H7 (cell line): ENCODE measurements at places on chromosomes 11 and 22.

GRCh38 chr11:120517801-120518291 lies 6.3 kb downstream of the GRIK4 start:
- peak; percentile 53 for DNase-seq

DNA sequence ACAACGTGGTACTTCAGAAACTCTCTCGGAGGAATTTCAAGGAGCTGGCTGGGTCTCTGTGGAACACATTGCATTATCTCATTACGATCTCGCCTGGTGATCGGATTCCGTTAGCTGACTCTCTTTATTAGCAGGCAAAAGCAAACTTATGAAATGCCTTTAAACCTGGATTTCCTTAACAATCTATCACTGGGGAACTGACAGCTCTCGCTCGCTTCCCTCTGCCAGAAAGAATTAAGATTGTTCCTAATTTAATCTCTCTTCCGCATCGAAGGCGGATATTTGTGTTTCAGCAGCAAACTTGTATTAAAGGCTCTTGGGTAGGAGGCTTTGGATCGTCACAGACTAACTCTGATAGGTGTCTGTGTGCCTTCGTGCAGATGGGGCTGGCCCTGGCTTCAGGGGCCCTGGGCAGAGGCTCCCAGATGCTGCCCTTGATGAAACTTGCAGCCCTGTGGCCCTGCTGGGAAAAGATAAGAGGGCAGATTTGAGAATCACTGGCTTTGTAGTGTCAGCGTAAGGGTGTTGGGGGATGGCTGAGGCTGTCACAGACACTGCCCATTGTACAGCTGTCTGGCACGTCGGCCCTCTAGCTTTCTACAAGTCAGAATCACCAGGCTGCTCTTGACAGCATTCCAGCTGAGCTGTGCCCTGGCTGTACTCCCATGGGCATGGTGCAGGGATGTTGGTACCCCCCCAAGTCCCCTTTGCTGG lies 162.2 kb upstream of the NECTIN1 start:
- DNase-seq: no peak

DNA sequence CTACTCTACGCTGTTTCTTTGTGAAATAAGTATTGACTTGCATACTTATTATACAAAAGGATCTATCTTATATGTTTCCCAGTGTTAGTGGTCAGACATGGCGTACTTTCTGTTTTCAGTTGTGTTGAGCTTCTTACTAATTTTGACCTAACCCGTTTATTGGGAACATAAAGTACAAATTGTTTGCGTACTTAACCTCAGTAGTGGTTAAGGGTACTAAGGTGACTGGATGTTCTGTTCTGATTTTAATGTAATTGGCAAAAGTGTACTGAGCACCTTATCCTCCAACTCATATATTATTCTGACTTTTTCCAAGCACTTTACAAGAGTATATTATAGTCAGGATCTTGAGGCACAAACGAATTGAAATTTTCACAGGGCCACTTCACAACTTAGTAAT lies 17.2 kb downstream of the TBCEL start:
- no peak for DNase-seq

DNA sequence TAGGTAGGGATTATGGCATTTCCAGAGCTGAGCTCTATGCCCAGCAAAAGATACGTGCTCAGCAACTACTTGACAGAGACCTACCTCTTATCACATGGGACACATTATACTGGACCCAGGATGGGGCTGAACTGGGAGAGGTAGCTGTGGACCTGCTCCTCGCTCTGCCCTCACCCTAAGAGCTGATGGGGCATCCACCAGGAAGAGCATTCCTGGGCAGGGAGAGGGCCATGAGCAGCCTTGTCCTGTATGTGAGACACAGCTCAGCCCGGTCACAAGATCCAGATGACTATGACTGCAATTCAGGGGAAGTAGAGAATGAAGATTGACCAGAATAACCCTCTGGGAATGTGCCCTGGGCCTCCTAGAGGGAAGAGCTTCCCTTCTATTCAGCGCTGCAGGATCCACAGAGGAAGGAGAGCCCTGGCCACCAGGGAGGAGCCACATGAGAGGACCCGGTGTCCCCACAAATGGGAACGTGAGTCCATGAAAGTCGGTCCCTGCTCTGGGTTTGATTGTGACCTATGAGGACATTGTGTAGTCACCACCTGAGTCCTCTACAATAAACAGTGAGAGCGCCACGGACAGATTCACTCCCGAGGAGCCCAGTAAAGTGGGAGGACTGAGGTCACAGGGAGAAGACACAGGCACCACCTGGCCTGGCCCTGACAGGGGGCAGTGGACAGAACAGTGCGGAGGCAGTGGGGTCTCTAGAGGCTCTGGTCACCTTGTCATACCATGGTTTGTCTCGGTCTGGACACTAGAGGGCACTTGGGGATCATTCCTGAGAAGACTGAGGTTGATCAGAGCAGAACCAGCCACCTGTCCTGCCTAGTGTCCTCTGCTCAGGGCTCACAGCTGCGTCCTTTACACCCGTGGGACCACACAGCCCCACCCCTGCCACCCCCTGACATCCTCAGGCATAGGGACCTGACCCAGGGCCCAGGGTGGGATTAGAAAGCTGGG lies 99.5 kb downstream of the ZNF280B start:
- peak; percentile 73 for DNase-seq

DNA sequence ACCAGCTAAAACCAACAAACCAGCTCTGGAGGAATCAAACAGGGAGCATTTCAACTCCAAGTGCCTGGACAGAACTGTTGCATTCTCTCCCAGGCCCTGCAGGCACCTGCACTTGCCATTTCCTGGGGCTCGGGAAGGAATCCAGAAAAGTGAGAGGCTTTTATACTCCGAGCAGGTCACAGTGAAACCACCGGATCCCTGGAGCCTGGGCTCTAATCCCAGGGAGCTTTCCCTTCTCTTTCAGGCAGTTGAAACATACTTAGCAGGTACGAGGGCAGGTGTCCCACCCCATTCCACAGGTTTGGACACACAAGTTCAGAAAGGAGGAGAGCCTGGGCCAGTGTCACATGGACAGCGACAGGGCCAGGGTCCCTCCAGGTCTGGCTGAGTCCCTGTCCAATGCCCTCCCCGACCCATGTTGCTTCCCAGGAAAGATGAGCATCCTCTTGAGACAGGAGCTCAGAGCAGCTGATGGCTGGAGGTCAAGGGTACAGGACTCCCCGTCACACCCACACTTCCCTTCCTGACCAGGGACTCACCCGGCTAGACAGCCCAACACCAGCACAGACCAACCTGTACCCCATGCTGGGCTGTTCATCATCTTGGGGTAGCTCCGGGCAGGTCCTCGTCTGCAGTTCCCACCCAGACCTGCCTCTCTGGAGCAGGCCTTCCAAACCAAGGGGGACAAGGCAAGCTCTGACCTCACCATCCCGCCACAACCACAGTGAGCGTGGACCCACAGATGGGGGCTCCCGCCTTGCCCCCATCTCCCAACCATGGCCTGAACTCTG lies 49.9 kb upstream of the CD5 start:
- no peak for DNase-seq

- DNase-seq: no peak
Observed at GRCh38 chr11:8013833-8014232, 26.7 kb downstream of the EIF3F start.

- peak; percentile 42 for DNase-seq
Observed at GRCh38 chr22:49799431-49800075, 28.1 kb downstream of the BRD1 start.

- peak; percentile 58 for DNase-seq
Observed at GRCh38 chr11:46701078-46701654, 335 bp downstream of the ZNF408 start.

DNA sequence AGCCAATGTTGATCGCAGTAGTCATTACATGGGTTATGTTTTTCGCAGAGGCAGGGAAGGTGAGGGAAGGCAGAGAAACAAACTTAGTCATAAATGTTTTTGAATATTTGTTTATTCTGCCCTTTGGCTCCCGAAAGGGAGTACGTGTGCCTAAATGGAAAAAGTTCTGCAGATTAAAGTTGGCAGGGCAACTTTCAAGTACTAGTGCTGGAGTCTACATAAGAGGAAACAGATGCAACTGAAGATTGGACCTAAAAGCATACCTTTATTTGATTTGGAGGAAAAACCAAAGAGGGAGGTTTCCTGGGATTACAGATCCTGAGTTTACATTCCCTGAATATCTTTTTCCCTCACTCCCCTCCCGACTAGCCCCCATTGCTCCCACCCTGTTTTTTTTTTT lies 5.7 kb downstream of the HSD17B12 start:
- DNase-seq: no peak

- DNase-seq: no peak
Observed at GRCh38 chr11:44780940-44781631, 54.3 kb downstream of the TSPAN18 start.

DNA sequence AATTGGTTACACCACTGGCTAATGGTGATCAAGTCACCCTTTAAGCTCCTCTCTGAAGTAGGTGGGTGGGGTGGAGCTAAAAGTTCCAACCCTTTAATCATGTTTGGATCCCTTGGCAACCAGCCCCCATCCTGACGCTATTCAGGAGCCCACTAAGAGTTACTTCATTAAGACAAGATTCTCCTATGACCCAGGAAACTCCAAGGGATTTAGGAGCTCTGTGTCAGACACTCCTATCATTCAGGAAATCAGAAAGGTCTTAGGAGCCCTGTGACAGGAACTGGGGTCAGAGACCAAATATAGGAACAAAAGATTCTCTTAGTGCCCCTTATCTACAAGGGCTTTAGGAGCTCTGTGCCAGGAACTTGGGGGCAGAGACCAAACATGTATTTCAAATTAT lies 141.3 kb downstream of the ATG16L2 start:
- DNase-seq: no peak

DNA sequence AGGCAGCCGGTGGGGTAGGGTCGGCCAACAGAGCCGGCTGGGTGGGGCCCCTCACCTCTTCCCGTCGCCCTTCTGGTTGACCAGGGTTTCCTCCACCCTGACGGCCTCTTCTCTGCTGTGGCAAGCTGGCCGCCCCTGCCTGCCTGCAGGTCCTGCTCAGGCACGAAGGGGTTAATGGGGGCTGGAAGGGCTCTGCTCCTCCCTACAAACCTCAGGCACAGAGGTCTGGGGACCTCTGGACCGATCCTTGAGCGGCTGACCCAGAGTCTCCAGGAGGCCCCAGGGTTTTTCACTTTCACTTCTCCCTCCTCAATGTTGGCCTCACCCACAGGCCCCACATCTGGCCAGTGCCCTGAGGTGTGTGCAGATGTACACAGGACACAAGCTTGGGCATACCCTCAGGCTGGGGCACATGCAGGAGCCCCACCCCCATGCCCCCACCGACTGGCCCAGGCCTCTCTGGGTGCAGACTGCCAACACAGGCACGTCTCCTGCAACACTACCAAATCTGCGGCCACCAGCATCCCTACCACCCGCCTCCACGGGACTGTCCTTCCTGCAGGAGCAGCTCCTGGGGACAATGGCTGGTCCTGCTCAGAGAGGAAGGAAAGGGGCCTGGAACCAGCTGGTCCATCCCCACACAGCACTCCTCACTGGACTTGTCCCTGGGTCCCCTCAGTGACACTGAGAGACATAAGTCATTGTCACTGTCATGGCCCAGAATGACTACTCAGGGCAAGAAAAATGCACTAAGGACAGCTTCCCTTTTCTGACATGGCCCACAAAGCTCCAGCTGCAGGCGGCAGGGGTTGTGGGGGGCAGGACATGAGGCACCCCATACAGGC lies 3.2 kb upstream of the TBX1 start:
- DNase-seq: peak; percentile 90

- DNase-seq: no peak
Observed at GRCh38 chr11:120248551-120249278, 8.8 kb downstream of the POU2F3 start.

GRCh38 chr22:38751066-38751421 lies 4.8 kb downstream of the SUN2 start:
- DNase-seq: no peak

DNA sequence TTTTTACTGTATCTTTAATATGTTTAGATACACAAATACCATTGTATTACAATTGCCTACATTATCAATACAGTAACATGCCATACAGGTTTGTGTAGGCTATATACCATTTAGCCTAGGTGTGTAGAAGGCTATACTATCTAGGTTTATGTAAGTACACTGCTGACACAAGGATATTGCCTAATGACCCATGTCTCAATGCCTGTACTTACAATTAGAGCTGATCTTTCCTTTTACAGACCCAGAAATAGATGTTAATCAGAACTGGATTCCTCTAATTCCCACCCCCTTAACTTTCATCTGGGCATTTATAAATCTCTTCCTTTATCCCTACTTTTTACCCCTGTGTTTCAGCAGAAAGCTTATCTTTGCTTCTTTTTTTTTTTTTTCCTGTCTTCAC lies 229.5 kb downstream of the METTL15 start:
- DNase-seq: no peak

- no peak for DNase-seq
Observed at GRCh38 chr11:132459736-132460135, 1072.6 kb downstream of the OPCML start.

DNA sequence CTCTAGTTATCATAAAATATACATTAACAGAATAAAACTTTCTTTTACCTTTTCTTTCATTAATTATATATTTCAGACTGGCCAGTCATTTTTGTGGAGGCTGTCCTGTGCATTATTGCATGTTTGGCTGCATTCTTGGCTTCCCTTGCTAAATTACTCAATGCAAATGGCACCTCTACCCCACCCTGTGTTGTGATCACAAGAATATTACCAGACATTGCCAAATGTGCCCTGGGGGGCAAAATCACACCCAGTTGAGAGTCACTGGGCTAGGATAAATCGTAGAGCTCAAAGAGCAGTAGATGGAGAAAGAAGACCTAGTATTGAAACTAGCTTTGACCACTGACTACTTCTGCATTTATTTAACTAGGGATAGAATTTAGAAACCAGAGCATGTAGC lies 1257.8 kb upstream of the TENM4 start:
- no peak for DNase-seq

GRCh38 chr11:3143136-3143880 lies 21.8 kb downstream of the OSBPL5 start:
- DNase-seq: no peak
